Left renal cortex interstitium (tissue), 4 donors: ENCODE measurements at places on chromosomes 1 and 21. TPM values are rescaled to one million over a fixed set of nuclear protein-coding genes. Genes with fewer than 3 reads are reported as not detected.

DNA sequence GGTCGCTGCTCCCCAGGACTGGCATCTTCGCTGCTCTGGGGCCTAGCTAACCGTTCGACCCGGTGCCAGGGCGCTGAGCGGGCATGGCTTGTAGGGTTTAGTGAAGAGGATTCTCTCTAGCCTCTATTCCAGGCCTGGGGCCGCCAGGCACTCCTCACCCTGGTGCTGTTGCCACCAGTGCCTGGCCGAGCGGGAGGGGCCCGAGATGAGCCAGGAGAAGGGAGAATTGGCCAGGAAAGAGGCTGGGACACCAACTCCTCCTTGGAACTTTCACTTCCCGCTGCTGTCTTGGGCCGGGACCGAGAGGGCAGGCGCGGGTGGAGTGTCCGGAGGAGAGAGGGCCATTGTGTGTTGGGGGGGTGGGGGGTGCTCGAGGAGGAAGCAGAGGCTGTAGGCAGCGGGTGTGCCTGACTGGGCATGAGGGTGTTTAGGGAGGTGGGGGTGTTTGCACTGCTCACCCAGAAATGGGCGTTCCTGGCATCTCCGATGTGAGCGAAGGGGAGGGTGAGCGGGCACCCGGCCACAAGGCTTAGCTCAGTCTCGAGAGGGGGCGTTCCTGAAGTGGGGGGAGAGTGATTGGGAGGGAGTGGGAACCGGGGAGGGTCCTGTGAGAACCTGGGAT lies 772 bp downstream of the ADAM15 start:
- no peak for DNase-seq

- DNase-seq, result no peak
Measured at GRCh38 chr1:170765712-170766330, 101.9 kb downstream of the PRRX1 start.

DNA sequence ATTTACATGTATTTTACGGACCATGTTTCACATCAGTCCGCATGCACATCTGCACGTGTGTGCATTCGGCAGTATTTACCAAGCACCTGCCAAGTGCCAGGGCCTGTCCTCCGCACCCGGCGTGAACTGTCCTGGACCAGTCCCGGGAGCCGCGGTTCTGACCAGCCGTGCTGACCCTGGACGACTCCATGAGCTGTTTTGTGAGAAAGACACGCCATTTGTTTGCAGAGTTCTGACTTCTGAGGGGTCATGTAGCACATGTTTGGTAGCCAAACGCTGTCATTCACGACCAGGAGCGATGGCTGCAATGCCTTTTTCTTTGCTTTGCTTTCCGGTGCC lies 3.3 kb upstream of the OLIG2 start:
- no peak for DNase-seq

- DNase-seq, result no peak
Measured at GRCh38 chr1:202170726-202171125, 10.3 kb upstream of the PTPN7 start.

DNA sequence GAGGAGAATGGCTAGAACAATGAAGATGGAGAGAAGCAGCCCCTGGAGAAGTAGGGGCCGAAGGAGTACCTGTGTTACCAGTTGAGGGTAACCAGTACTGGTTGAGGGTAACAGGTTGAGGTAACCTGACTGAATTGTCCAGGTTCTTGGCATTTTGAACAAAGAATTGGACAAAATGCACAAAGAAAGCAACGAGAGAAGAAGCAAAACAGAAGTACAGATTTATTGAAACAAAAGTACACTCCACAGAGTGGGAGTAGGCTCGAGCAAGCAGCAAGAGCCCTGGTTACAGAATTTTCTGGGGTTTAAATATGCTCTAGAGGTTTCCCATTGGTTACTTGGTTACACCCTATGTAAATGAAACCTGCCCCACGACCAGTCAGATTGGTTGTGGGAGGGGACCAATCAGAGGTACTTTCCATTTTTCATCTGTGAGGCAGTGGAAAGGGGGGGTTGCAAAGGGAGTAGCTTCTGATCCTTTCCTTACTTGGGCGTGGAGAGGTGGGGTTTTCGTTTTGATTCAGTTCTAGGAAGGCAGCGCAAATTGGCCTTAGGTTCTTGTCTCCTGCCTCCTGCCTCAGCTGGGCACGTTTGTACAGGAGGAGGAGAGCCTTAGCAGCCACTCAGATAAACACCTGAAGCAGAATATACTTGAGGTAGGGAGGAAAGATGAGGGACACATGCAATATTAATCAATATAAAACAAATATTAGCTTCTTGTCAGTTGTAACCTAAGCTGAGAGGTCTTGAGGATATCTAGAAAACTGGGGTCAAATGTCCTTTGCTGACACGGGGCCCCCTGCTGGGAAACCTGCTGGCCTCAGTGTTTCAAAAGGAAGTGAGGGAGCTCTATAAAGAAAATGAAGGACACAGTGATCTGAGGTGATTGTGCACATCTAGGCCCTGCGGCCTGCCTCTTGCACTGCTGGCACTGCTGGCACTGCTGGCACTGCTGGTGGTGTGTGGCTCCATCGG lies 14.3 kb upstream of the LSM10 start:
- DNase-seq, result no peak

DNA sequence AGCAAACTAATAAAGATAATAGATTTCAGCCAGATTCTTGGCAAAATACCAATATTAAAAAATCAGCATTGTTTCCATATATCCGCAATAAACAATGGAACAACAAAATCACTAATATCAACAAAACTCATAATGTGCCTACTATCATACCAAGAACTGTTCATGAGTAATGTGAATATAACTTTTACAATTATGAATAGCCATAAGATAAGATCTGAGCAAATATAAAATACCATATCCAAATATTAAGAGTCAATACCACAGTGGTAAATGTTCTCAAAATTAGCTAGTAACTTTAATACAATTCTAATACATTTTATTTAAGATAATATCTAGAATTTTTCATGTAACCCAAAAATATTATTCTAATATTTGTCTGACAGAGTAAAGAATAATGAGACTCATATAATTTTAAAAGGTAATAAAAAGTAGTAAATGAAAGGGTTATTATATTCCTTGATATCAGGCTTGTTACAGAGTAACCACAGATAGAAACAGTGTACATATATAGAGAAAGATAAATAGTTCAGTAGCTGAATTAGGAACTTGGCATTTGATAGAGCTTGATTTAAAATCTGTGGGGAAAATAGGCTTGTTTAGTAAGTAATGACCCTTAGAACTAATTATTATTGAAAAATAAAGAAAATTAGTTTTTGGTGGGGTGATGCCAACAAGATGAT lies 2126.6 kb downstream of the MRPL39 start:
- DNase-seq, result no peak

DNA sequence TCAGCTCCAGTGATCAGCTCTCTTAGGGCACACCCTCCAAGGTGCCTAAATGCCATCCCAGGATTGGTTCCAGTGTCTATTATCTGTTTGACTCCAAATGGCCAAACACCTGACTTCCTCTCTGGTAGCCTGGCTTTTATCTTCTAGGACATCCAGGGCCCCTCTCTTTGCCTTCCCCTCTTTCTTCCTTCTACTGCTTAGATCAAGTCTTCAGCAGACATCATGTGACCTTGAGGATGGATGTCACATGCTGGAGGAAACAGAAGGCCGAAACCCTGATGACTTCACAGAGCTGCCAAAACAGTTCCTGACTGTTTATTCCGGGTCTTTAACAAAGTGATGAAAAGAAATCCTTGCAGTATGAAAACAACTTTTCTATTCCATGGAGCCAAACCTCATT lies 24.4 kb upstream of the WDR26 start:
- no peak for DNase-seq

GRCh38 chr1:235503403-235504121 lies 690 bp downstream of the B3GALNT2 start:
- DNase-seq, result peak; percentile 71

- DNase-seq, result no peak
Measured at GRCh38 chr1:55886856-55887712, 671.9 kb upstream of the USP24 start.

DNA sequence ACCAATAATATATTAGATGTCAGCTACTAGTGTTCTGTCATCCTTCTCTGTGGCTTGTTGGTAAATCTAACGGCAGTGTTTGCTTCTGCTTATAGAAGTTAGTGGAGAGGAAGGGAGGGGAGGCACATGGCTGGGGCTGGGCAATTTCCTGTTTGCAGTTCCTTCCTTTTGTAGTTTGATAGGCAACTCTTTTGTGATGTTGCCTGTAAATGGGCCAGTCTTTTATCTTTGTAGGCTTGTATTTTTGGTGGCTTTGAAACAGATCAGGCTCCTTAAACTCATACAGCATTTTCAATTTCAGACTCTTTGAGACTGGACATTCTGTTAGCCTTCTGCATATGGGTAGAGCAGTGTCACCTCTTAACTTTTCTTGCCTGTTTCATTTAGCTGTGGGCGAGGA lies 48.1 kb downstream of the CDC14A start:
- no peak for DNase-seq

The AHCTF1 gene
- 60.1 TPM for polyA plus RNA-seq

The HUNK gene
- polyA plus RNA-seq, result 20.8 TPM

The AIRE gene
- polyA plus RNA-seq, result 0.61 TPM

The PERM1 gene
- 0.46 TPM for polyA plus RNA-seq

The HSPA6 gene
- 0.27 TPM for polyA plus RNA-seq
